GOT3 (cell line): ENCODE measurements at places on chromosomes 1 and 21.

- DNase-seq = no peak
These were observed 89.9 kb upstream of the JAK1 start for GRCh38 chr1:65056234-65056633.

DNA sequence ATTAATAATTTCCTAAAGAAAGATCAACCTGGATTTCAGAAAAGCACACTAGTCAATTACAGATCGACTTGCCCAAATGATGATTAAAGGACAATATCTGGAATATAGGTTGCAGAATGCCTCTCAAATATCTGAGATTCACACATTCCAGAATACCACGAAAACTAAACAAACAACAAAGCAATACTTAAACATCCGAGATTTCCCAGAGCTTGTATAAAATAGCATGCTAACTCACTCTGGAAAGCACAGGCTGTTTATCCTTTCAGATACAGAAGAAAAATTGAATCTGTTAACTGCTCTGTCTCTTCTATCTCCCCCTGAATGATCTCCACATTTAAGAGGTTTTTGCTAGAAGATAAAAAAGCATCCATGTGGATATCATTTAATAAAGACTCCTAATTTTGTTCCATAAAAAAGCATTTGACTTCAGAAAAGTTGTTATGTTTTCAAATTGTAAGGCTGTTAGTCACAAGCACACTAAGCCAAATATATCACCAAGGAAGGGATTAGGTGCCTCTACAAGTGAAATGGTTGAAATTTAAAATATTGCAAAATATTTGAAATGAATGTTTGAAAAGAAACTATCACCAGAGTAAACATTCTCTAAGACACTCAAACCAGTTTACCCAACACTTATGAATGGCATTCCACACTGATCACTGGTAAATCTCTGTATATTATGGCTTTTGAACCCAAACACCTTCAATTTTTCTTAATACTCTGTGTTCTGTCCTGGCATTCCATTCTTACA, 865.1 kb upstream of the ADAMTS5 start:
- no peak for DNase-seq

GRCh38 chr1:87820668-87821334, 492.1 kb downstream of the LMO4 start:
- DNase-seq = no peak

- DNase-seq = no peak
These were observed 2.7 kb upstream of the RAD54L start for GRCh38 chr1:46244656-46245371.

DNA sequence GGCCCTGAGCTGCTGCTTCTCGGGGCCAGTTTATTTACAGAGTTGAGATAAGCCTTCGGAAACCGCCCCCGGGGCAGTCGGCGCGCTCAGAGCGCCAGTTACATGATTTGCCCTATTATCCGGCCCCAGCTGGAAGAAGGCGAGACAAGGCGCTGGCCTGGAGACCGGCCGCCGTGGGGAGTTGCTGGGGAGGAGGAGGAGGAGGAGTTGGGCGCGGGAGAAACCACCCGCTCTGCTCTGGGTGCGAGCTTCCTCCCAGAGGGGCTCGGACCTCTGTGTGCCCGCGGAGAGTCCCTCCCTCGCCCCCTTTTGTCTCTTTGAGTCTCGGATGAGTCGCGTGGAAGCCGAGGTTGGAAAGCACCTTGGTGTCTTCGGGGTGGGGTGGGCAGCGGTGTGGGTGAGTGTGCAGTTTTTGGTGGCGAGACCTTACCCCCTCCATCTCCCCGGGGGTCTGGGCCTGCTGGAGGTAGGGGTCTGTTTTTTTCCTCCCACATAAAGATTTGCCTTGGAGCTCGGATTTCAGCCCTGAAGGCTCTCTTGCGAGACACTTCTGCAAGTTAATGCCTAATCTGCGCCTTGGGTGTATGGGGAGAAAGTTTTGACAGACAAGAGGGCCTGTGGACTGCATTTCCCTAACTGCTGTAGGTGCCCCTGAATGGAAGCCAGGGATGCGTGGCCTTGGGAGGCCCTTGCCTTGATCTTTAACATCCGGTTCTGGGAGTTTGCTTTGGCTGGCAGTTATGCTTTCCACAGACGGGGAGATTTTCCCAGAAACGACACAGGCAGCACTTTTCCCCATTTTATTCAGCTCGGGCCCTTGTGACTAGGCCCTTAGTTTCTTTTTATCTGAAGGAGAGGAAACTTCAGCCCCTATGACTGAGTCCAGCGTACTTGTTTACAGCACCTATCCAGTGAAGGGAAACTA, 80.0 kb downstream of the NDUFS5 start:
- peak; percentile 31 for DNase-seq

DNA sequence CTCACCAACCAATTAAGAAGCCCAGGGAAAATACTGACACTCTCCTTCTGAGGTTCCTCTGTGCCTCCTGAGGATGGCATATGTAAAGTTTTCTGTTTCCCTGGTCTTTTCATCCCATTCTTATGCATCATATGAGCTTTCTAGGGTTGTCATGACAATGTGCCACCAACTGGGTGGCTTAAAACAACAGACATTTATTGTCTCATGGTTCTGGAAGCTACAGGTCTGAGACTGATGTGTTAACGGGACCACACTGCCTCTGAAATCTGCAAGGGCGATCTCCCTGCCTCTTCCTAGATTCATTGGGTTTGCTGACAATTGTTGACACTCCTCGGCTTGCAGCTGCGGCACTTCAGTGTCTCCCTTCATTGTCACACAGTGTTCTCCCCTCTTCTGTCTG, 308.4 kb downstream of the RGS7 start:
- DNase-seq = no peak

DNA sequence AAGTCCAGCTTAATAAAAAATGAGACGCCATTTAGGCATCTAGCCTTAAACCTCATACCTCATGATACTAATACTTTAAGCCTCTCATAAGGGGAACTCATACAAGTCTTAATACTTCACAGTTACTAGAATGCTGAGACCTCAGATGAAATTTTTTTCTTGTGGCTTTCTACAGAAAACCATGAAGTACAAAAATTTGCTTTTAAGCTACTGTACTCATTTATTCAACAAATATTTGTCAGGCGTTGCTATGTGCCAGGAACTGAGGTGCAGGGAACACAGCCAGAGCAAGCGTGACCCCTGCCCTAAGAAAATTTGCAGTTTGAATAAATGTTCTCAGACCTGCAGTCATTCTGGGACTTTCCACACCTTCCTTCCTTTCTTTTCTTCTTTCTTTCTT, 150.6 kb downstream of the MRPL39 start:
- no peak for DNase-seq

DNA sequence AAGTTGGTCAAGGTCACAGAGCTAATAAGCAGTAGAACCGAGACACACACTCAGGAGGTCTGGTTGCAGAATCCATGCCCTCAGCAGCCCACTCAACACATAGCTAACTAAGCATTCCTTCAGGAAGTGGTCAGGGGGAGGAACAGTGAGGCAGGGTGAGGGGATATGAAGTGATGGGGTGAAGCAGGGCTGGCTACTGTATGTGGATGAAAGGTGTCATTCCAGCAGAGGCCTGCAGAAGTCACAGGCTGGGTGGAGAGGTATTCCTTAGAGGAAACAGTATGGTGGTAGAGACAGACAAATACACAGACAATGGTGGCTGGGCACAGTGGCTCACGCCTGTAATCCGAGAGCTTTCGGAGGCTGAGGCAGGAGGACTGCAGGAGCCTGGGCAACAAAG, 14.1 kb downstream of the TMCO4 start:
- DNase-seq = no peak

- no peak for DNase-seq
These were observed 28.4 kb downstream of the WNT3A start for GRCh38 chr1:228034954-228035837.

GRCh38 chr21:38669186-38669585, 136.5 kb upstream of the ETS2 start:
- DNase-seq = no peak

DNA sequence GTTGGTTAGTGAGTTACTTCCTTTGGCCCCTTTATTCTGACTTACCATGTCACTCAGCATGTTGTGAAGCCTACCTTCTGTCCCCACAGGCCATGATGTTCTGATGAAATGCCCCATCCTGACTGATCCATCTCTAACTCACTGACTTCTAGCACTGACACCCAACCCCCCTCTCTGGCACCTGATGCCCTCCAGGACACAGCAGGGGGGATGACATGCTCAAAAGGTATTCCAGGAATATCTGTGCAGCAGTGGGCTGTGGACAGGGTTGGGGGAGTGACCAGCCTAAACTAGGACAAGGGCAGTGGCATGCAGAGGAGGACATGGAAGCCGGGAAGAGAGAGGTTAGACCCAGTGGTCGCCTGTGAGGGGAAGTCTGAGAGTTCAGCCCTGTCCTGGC, 25.5 kb downstream of the SYT2 start:
- no peak for DNase-seq

GRCh38 chr1:216261631-216262030, 161.6 kb downstream of the USH2A start:
- no peak for DNase-seq

- DNase-seq = no peak
These were observed 153.1 kb upstream of the CXADR start for GRCh38 chr21:17359781-17360180.

- DNase-seq = no peak
These were observed 259.9 kb downstream of the FOXD2 start for GRCh38 chr1:47697616-47698335.

- no peak for DNase-seq
These were observed 9.1 kb upstream of the IER5 start for GRCh38 chr1:181079382-181079781.

DNA sequence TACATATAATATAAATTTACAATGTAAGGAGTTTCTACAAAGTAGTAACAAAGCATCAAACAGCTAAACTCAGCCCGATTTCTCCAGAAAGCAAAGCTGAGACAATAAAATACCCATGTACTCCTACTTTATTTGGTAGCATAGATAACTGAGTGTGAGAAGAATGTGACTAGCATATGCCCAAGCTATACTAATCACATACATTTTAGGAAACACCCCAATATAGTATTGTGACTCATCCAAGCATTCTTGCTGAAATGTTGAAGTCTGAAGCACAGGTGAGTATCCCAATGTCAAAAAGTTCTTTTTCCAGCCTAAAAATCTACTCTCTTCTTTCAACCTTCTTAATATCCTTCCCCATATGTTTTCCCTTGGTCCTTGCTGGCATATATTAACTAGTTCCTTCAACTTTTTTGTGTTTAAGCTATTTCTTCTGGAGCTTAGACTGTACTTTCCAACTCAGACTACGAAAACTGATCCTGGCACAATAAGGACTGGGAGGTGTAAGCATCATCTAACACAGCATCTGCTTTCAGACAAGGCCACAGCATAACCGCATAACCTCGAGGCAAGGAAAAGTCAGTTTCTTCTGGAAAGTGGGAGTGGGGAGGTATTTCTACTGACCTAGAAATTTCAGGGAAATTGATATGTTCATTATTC, 163.0 kb upstream of the RNPC3 start:
- no peak for DNase-seq

DNA sequence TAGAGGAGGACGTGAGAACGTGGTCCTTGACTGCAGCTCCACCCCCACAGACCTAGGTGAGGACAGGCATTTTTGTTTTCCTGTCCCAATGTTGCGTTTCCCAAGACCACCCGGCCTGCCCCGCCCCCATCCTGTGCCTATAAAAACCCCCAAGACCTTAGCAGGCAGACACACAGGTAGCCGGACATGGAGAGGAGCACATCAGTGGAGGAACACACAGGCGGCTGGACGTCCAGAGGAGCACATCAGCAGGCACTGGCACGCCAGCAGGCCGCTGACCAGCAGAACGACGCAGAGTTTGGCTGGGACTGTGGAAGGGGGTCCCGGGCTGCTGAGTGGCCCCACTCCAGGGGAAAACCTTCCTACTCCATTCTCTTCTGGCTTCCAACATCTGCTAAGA, 12.7 kb upstream of the HMGCL start:
- DNase-seq = no peak

DNA sequence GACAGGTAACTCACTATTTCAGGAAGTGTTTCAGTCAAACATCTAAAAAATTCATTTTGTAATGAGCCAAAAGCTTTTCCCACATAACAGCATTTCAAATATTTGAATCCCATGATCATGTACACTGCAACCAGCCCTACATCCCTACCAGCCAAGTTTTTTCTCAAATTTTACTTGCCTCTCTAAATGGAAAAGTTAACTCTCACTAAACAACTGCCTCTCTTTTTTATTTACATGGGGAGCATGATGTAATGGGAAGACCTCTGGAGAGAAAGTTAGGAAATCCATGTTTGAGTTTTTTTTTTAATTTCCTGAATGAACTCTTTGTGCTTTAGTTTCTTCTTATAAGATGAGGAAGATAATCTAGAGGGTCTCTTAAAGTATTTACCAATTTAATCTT, 70.5 kb downstream of the TTLL7 start:
- DNase-seq = no peak

DNA sequence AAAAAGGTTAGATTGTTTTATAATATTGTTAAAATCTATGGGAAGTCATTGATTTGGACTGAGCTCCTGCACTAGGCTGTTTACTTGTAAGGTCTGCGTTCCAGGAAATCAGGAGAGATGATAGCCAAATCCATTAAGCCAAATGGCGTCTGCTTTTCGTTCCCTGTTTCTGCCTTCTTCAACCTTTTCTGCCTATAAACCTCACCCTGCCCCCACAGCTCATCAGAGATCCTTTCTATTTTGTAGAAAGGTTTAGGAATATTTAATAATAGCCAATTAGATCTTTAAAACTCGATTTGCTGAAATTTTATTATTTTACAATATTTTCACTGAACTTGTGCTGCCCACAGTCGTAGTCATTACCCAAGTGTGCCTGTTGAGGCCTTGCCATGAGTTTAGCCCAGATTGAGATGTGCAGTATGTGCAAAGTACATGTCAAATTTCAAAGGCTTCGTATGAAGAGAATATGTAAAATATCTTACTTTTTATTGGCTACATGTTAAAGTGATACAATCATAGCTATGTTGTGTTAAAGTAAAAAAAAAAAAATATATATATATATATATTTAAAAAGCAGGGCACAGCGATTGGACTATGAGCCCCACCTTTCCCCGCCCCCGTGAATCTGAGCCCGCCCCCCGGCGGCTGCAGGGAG, 444 bp upstream of the IARS2 start:
- DNase-seq = no peak

DNA sequence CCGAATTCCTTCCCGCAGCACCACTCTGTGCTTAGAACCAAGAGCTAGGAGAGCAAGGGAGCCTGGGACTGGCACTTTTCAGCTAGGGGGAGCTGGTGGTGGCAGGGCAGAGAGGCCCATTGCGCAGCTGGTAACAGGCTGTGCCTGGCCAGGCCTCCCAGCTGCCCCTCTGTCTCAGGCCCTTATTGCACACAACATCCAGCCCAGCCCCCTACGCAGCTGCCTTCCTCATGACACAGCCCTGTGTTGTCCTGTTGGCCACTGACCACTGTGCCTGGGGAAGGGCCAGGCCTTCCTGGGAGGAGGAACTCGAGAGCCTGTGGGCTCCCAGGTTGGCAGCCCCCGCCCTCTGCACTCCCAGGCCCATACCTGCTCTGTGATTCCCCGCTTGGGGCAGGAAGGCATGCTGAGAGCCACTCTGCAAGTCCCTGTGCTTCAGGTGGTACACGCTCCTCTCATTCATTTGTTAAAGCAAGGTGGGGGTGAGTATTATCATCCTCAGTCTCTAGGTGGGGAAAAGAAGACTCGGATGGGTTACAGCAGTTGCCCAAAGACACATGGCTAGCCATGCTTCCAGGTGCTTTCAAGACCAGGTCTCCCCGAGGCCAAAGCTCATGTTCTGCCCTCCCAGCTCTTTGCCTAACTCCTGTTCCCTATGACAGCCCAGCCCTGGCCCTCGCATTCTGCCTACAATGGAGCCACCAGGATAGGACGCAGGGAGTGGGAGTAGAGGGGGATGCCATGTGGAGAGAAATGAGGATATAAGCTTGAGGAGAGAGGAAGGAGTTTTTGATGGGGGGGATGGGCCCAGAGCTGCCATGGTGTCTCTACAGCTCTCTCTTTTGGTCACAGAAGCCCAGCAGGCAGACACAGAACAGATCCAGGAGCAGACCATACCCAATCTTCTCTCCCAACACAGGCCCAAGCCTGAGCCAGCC, 81.8 kb downstream of the TMEM53 start:
- no peak for DNase-seq
